HL-60 (cell line): ENCODE measurements at places on chromosomes 5 and 9.
A peak's percentile ranks its signal among the peaks of the same experiment; 100 is the strongest.

DNA sequence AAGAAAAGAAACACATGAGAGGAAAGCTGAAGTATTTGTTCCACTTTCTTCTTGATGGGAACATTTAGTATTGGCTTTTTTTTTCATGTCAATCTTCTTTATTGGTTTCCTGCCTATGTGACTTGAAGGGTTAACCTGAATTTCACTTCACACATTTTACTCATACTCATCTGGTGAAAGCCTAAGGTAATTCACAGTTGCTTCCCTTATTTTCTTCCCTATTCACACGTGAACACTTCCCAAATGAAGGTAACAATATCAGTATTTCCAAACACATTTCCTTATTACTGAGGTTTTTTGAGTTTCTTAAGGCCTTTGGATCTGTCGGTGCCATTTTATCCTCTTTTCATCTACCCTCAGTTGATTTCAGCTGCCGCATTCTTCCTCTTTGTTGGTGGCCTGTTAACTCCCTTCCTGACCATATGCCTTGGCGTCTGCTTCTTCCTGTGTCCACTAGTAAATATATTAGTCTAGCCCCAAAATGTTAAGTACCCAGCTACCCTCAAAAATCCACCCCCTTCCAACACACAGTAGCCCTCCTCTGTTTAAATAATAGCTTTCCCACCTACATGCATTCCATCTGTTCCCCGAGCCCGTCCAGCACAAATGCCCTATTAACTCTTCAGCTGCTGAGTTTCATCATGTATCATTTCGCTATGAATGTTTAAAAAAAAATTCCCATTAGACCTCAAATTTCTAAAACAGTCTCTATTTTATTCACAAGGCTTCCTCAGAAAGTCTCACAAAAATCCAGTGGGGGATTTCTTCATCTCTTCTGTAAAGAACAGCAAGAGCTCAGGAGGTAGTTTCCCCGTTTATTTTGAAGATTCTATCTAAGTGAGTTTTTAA, 97.3 kb downstream of the USP20 start:
- DNase-seq, result no peak

DNA sequence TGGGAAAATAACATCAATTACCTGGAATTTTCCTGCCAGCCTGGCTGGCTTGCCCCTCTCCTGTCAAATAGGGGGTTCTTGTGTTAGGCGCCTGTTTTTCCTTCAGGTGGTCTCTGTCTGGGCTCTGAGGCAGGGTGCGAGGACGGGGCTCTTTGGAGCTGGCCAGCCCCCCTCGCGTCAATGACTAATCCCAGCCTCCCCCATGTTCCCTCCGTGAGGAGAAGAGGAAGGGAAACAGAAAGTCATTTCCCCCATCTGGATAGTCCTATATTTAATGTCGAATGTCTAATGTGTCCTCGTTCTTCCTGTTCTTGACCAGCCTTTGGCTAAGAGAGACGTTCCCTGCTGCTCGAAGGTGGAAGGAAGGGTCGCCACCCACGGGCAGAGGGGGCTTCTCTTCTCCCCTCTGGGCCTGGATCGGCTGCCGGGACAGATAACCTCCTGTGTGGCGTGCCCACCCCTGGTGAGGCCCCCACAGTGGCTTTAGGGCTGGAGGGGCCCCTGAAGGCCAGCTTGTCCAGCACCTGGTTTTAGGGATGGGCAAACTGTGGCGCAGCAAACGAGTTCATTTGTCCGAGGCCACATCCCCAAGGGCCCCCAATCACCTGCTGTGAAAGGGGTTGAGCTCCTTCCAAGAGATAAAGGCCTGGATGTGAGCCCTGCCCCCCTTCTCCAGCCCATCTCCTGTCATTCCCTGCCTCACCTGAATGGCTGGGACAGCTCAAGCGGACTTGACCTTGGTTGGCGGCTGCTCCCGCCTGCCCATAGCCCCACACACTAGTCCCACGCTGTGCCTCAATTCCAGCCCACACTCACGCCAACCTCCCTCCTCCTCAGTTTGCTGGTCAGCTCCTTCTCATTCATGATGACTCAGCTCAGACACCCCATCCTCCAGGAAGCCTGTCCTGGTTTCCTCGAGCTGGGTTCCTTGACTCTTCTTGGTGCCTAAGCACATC, 35.9 kb upstream of the UNC5A start:
- DNase-seq, result peak; percentile 4

- DNase-seq, result peak; percentile 93
Observed at GRCh38 chr5:178535299-178536175, 54.7 kb downstream of the COL23A1 start.

- DNase-seq, result no peak
Observed at GRCh38 chr9:84139296-84140070, 158.9 kb downstream of the RMI1 start.

GRCh38 chr5:139839232-139839815, 43.7 kb downstream of the PSD2 start:
- no peak for DNase-seq

DNA sequence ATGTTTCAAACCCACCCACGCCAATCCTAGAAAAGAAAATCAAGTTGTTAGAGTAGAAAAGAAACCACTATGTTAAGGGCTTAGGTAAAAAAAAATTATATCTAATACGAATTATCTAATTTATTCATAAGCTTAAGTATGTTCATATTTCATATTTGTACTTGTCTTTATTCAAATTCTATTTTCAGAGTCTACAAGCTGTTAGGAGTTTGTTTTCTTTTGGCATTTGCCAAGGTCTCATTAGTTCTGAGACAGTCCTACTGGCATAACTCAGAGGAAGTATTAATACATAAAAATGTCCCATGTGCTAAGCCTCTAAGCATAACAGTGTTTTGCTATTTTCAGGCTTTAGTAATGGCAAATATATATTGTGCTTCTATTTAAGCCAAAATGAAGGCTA, 57.6 kb downstream of the STARD4 start:
- no peak for DNase-seq

DNA sequence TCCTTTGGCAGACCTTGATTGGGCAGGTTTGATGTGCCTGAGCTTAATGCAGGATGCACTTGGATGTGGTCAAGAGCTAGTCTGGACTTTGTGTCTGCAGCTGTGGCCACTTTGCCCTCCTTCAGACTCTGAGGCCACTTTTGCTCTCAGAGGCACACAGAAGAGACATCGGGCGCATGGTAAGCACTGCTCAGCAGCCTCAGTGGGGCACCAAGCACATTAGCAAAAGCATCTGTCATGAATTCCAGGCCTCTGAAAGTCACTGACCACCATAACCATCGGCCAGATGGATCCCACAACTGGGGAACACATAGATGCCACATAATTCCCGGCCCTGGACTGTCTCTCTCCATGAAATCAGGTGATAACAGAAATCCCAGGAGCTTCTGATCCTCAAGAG, 34.3 kb upstream of the ZNF782 start:
- DNase-seq, result no peak

GRCh38 chr9:127166651-127167524, 44.5 kb upstream of the ANGPTL2 start:
- no peak for DNase-seq
